ENCODE measurements at places on chromosomes 2 and 18. TPM values are rescaled to one million over a fixed set of nuclear protein-coding genes. Genes with fewer than 3 reads are reported as not detected.

WNT10A gene
- total RNA-seq: 0.12 TPM

TMEM247 gene
- total RNA-seq: not detected

DLGAP1 gene
- total RNA-seq: 105 TPM

TNS1 gene
- total RNA-seq: 469 TPM

HOXD13 gene
- total RNA-seq: not detected

THSD7B gene
- total RNA-seq: 0.75 TPM

NGEF gene
- total RNA-seq: 12.0 TPM

PMS1 gene
- 19.6 TPM for total RNA-seq

C1QL2 gene
- total RNA-seq: not detected

LOXHD1 gene
- total RNA-seq: 0.12 TPM

CD8B2 gene
- 0.09 TPM for total RNA-seq

ABCG8 gene
- total RNA-seq: 2.6 TPM

IL36RN gene
- not detected for total RNA-seq

TFPI gene
- 45.6 TPM for total RNA-seq

CRACDL gene
- 18.4 TPM for total RNA-seq

TRMT61B gene
- total RNA-seq: 14.6 TPM

ATAD2B gene
- 16.3 TPM for total RNA-seq

WNT6 gene
- total RNA-seq: 1.5 TPM

SETBP1 gene
- total RNA-seq: 36.2 TPM

CRYGC gene
- not detected for total RNA-seq

PER2 gene
- 29.8 TPM for total RNA-seq

AGXT gene
- total RNA-seq: 1.6 TPM

BOLL gene
- not detected for total RNA-seq

GREB1 gene
- 12.5 TPM for total RNA-seq

EFEMP1 gene
- 45.2 TPM for total RNA-seq

NAT8 gene
- 2.4 TPM for total RNA-seq

PROM2 gene
- total RNA-seq: 202 TPM

GAREM2 gene
- 4.9 TPM for total RNA-seq

INPP4A gene
- 32.7 TPM for total RNA-seq

CNGA3 gene
- total RNA-seq: not detected

CFAP65 gene
- total RNA-seq: 0.29 TPM

SERPINB13 gene
- not detected for total RNA-seq

MC2R gene
- not detected for total RNA-seq

All from mucosa of gallbladder (tissue), 1 donor.